ENCODE measurements at places on chromosomes 13 and 19.

DNA sequence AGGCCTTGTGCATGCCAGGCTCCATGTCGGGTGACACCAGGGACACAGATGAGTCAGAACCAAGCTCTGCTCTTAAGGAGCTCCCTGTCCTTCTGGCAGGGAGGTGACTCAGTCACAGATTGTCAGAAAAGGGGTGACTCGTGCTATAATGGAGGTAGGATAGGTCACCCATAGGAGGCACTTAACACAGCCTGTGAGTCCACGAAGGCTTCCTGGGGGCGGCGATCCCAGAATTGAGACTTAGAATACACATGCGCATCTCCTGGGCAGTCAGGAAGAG lies 19.6 kb downstream of the FUZ start:
- DNase-seq = no peak

GRCh38 chr19:4474514-4475022 lies 2.5 kb downstream of the HDGFL2 start:
- no peak for DNase-seq

DNA sequence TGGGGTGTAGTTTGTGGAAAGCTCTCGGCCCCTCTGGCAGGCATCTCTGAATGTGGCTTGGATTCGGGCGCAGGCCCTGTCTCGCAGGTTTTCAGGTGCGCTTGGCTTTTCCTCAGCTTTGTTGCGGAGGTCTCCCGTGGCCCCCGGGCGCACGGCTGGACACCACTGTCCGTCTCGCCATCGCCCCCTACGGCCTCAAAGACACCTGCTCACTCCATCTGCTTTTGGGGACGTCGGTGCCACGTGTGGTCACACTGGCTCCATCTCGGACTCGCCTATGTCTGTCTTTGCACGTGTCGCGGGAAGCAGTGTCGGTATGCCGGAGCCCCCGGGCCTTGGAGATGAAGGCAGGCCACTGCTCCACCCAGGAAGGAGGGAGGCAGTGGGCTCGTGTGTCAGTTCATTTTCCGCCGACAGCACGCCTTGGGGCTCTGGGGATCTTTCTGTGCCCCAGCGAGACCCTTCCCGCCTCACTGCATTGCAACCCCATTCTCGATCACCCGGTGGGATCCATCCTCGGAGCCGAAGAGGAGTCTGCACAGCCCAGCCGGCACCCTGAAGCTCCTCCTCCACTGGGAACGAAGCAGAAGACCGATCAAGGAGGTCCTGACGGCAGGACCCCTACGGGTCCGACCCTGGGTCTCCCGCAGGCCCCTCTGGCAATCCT lies 42.1 kb downstream of the ZNF146 start:
- DNase-seq = no peak

- no peak for DNase-seq
Measured at GRCh38 chr19:1455336-1456120, 5.6 kb downstream of the APC2 start.

DNA sequence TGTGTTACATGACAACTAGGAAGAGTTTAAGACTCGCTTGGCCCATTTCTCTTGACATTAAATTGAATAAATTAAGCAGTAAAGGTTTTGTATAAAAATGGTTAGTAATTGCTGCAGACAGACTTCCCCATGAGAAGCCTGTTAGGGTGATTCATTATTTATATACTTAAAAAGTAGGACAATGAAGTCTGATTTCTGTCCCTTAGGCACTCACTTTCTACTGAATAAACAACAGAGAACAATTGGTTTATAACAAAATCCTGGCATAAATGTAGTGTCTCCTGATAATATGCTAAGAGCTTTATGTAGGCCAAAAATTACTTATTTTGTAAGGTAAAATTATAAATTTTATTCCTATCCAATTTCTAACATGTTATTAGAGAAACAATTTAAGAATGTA lies 2138.5 kb upstream of the PCDH20 start:
- no peak for DNase-seq

DNA sequence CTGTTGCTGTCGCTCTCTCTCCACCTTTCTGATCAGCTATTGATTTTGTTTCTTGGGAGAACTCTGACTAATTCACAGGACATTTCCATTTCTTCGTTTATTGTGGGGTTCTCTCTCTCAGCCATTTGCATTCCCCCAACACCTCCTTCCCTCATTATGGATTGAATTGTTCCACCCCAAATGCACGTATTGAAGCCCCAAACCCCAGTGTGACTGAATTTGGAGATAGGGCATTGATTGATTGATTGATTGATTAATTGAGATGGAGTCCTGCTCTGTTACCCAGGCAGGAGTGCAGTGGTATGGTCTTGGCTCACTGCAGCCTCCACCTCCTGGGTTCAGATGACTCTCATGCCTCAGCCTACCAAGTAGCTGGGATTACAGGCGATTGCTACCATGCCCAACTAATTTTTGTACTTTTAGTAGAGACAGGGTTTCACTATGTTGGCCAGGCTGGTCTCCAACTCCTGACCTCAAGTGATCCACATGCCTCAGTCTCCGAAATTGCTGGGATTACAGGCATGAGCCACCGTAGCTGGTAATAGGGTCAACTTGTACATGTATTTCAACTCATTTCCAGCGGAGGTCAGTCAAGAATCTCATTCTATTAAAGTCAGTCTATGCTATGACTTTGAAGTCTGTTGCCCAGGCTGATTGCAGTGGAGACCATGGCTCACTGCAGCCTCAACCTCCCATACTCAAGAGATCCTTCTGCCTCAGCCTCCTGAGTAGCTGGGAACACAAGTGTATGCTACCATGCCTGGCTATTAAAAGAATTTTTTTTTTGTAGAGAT lies 13.6 kb downstream of the NFILZ start:
- DNase-seq = no peak

GRCh38 chr19:13978351-13979243 lies 26.3 kb downstream of the DCAF15 start:
- DNase-seq = peak; percentile 28

- no peak for DNase-seq
Measured at GRCh38 chr19:1110809-1111640, 7.2 kb downstream of the GPX4 start.

DNA sequence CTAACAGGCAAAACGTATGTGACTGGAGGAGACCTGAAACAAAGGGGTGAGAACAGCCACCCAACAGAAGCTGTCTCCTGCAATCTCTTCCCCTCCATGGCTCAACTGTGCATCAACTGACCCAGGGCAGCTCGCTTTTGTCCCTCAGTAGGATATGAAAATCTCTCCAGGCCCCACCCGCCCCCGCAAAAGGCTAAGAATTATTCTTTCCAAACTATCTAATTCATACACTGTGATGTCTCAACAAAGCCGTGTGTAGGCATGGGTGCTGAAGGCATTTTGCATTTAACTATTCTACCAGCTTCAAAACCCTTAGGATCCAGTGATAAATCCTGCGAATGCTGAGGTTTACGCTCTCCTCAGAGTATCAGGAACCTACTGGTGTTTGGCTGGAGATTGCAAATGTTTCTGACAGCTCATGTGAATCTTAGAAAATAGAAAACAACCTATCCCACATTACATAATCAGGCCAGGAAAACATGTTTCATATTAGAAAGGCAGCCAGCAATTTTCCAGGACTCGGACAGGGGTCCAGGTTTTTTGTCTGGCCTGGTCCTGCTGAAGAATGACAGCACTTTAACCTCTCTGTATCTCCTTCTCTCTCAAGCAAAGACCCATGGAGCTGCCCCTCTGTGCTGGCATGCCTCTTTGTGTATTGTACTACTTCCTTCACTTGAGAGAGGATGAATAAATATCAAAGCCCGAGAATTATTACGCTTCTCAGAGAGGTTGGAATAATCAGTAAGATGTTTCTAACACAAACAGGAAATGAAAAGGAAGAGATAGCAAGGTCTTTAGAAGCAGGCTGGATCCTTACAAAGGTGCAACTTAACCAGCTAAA lies 17.3 kb downstream of the DHRS12 start:
- no peak for DNase-seq

GRCh38 chr19:7759156-7759555 lies 3.9 kb upstream of the CLEC4M start:
- DNase-seq = no peak

DNA sequence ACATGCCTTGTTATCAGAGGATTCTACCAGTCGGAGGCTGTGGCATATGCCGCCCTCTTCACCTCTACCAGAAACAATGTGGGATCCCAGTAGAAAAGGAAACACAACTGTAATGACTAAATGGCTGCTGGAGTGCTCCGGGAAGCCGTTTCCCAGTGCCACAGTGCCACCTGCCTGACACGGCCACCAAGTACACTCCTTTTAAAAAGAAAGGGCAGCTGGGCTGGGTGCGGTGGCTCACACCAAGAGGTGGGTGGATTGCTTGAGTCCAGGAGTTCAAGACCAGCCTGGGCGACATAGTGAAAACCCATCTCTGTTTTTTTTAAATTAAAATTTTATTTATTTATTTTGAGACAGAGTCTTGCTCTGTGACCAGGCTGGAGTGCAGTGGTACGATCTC lies 67.3 kb downstream of the TRPM4 start:
- no peak for DNase-seq

- no peak for DNase-seq
Measured at GRCh38 chr19:48918071-48918470, 15.4 kb upstream of the DHDH start.

DNA sequence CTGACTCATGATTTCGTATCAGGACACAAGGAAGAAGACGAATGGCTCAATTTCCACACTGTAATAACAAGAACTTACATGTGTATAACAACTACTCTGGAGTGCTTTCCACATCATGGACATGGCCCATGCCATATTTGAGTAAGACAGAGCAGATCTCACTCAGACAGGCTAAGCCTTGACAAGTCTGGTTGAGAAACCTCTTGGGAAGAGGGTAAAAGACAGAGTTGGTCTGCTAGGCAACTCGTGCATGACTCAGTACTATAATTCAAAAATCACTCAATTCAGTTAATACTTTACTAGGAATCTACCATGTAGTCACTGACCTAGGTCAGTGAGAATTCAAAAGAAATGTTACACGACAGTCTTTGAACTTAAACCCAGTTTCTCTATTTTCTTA lies 5.7 kb upstream of the THSD1 start:
- DNase-seq = no peak

GRCh38 chr19:14997981-14998380 lies 18.3 kb upstream of the SLC1A6 start:
- no peak for DNase-seq

- no peak for DNase-seq
Measured at GRCh38 chr19:43678512-43679261, 8.7 kb upstream of the PLAUR start.

GRCh38 chr13:22320991-22321390 lies 650.1 kb downstream of the FGF9 start:
- DNase-seq = no peak

DNA sequence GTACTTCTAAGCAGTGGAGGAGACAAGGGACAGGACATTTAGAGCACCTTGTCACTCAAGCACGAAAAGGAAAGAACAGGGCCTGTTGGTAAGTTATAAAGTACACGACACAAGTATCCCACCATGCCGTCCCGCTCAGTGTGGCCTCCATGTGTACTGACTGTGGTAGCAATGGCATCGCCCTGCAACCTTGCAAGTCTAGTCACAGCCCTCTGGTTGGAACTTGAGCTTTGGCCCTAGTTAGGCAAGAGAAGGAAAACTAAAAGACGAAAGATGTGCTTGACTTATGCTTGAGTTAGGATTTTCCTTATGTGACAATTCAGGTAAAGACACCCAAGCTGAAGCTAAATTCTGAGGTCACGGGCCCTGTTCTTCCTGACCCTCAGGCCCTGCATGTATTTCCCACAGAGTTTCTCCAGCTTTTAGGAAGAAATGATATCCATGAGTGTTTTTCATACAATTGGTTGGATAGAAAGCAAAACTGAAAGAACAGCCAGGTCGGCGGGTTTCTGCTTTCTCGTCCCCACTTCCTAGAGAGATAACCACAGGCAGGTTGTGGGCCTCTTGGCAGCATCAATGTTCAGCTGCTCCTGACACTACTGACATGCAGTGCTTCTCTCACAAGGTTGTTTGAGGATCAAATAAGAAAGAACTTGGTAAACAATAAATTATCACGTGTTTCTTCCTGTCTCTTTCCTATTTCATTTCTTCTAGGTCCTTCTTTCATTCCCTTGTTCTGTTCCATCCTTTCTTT lies 216.2 kb downstream of the IRS2 start:
- DNase-seq = no peak

- no peak for DNase-seq
Measured at GRCh38 chr13:110869231-110869804, 45.6 kb downstream of the ANKRD10 start.

DNA sequence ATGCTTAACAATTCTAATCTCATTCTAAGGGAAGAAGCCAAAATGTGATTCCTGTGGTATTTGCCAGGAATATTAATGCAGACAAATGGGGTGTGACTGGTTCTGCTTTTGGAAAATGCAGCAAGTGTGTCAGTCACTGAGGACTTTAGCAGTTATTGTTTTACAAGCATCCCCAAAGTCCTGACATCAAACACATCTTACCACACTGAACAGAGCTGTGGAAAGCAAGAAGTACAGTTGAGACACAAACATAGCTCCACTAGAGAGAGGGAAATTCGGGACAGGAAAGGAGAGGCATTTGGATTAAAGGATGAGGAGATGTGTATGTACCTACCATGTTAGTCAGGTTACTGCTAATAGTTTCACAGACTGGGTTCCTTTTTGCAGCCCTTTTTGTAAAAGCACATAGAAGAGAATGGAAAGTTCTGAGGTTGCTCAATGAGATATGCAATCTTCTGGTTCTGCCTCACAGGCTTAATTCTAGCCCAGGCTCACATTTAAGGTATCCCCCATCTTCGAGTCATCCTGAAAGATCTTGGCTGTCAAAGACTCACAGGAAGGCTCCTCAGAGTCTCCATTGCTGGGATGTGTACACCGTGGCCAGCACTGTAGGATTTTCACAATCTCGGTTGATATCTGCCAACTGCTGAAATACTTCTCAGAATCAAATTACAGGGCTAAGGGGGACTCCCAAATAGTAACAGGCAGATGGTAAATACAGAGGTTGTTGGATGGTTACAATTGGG lies 316.6 kb downstream of the DNAJC15 start:
- no peak for DNase-seq

- DNase-seq = no peak
Measured at GRCh38 chr13:109764470-109765291, 21.7 kb downstream of the IRS2 start.

DNA sequence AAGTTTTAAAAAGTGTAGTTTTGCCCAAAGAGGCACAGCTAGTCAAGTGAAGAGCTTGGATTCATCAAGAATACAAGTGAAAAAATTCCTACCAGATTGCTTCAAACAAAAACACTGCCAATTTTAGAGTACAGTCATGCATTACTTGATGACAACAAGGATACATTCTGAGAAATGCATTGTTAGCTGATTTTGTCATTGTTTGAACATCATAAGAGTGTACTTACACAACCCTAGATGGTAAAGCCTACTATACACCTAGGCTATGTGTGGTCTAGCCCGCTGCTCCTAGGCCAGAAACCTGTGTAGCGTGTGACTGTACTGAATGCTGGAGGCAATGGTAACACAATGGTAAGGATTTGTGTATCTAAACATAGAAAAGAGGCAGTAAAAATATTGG lies 41.1 kb downstream of the TMTC4 start:
- no peak for DNase-seq

GRCh38 chr19:53432088-53432661 lies 391 bp downstream of the ZNF761 start:
- no peak for DNase-seq

DNA sequence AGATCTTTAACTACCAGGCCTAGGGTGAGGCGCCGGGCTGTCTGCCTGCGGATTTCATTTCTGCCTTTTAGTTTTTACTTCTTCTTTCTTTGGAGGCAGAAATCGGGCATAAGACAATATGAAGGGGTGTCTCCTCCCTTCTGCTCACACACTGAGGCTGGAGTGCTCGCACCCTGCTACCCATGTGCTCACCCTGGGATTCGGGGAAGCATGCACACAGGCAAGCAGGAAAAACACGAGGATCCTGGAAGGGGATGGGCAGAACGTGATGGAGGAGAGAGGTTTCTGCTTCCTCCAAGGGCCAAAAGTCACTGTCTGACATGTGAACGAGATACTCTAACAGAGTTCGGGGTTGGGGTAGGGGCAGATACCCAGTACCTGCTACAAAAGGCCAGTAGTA lies 28.4 kb downstream of the ZNF823 start:
- no peak for DNase-seq
